ENCODE measurements at places on chromosomes 2 and 18.

- no peak for DNase-seq
Measured at GRCh38 chr2:185306119-185306518, 432.5 kb upstream of the FSIP2 start.

DNA sequence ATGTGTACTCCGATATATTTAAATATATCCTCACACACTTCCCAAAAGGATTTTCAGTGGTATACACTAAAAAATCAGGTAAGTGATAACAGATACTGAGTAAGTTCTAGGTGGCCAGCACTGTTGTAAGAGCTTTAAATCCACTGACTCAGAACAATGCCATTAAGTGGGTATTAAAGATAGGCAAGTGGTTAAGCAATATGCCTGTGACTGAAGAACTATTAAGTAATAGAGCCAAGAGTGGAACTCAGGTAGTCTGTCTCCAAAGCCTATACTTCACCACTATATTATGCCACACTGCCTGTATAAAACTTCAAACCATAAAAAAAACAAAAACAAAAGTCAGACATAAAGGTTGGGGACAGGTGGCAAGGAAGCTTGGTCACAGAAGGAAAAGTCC is 37.2 kb downstream of the THUMPD2 start:
- DNase-seq, result peak; percentile 89

GRCh38 chr2:201122276-201122675 is 6.3 kb downstream of the CFLAR start:
- peak; percentile 78 for DNase-seq

GRCh38 chr2:64325477-64325851 is 128.5 kb upstream of the LGALSL start:
- DNase-seq, result no peak

- DNase-seq, result no peak
Measured at GRCh38 chr18:50877545-50878265, 1.2 kb upstream of the ME2 start.

- DNase-seq, result no peak
Measured at GRCh38 chr2:193382583-193382982, 1187.8 kb upstream of the TMEFF2 start.

GRCh38 chr2:86225581-86225980 is 26.3 kb downstream of the MRPL35 start:
- DNase-seq, result no peak

- DNase-seq, result peak; percentile 37
Measured at GRCh38 chr2:233912691-233913423, 4.3 kb upstream of the TRPM8 start.

DNA sequence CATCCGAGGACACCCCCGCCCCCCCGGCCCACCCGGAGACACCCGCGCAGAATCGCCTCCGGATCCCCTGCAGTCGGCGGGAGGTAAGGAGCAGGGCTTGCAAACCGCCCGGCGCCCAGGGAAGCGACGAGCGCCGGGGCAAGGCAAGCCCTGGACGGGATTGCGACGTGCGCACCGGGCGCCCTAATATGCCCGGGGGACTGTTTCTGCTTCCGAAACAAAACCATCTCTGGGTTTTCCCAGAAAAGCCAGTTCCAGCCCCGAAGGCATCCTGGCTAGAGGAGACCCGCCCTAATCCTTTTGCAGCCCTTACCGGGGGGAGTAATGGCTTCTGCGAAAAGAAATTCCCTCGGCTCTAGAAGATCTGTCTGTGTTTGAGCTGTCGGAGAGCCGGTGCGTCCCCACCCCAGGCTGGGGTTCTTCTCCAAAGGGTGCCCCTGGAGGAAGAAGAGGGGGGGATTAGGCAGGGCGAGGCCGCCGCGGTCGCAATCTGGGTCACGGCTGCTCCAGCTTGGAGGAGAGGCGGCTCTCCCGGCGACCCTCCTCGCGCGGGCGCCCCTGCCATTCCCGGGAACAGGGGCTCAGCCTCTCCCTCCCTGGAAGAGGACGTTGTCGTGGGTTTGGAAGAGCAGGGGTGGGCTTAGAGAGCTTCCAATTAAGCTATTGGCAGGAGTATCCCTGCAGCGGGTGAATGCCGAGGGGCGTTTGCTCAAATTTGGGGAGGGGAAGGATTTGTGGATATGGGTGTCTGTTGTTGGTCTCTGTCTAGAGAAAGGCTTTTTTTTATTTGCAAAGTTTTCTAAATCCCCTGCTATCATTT is 521 bp downstream of the MYCN start:
- no peak for DNase-seq

DNA sequence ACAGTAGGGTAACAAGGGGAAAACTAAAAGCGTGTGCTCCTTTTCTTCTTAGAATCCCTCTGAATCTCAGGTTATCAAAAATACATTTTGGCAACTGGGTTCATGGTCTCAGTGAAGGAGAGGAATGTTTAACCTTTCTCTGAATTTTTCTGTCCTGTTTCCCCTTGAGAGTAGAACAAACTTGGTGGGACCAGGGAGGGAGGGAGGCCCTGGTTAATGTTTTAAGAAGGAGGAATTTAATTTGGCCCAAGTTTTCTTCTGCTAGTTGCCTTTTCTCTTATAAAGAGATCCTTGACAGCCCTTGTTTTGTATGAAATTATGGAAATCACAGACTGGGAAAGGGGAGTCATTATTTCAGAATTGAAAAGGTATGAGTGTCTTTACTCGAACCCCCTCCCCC is 12.2 kb upstream of the POU3F3 start:
- no peak for DNase-seq

DNA sequence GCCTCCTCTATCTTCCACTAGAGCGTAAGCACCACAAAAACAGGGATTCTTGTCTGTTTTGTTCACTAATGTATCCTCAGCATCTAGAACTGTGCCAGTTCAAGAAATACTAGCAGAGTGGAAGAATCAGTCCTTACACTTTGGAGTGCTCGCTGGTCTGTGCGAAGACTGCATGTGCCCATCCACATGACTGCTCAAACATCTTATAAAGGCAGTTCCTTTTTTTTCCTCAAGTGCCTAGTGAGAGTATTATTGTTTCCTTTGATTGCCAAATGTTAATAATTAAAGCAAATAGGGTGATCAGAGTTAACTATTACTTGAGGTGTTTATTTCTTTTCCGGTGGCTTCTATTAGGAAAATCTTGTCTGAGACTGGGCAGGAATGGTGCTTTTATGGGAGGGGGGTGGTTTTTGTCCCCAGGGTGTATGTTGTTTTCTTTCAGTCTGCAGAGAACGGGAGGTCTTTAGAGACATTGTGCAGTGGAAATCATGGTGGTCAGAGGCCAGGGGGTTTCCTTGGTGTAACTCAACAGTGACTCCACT is 45.6 kb upstream of the ITGB6 start:
- DNase-seq, result no peak

GRCh38 chr2:160174322-160174721 is 25.8 kb downstream of the ITGB6 start:
- DNase-seq, result no peak

GRCh38 chr2:39718483-39718882 is 52.8 kb downstream of the TMEM178A start:
- DNase-seq, result peak; percentile 39

- DNase-seq, result peak; percentile 62
Measured at GRCh38 chr2:109558076-109558882, 55.5 kb downstream of the SEPTIN10 start.

DNA sequence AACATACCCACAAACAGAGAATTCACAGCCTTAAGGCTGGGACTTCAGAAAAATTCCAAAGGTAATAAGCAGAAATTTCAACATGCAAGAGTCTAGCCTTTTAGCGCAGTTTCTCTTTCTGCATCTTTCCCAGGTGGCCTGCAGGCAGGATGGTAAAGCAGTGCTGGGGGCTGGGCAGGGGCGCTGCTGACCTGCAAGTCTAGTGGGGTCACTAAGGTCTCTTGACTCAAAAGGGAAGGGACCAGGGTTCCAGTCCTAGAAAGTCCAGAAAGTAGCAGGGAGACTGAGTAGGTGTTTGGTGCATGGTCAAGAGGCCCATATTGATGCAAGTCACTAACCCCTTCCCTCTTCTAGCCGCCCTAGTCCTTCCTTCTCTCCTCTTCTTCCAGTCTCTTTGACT is 169.2 kb downstream of the TGIF1 start:
- DNase-seq, result no peak

- DNase-seq, result no peak
Measured at GRCh38 chr2:241505781-241506201, 2.6 kb downstream of the STK25 start.

GRCh38 chr18:51491678-51492372 is 294.3 kb upstream of the MEX3C start:
- no peak for DNase-seq

GRCh38 chr2:74261204-74261864 is 62.9 kb downstream of the MTHFD2 start:
- DNase-seq, result peak; percentile 13

- DNase-seq, result peak; percentile 98
Measured at GRCh38 chr18:34709750-34710441, at the start of gene DTNA. Gene DTNA, plus strand, starts transcription at chr18:34710298. Its CDS starts 45,679 bp downstream, at chr18:34755977.

GRCh38 chr2:201523506-201523905 is 72.0 kb downstream of the STRADB start:
- DNase-seq, result peak; percentile 32

DNA sequence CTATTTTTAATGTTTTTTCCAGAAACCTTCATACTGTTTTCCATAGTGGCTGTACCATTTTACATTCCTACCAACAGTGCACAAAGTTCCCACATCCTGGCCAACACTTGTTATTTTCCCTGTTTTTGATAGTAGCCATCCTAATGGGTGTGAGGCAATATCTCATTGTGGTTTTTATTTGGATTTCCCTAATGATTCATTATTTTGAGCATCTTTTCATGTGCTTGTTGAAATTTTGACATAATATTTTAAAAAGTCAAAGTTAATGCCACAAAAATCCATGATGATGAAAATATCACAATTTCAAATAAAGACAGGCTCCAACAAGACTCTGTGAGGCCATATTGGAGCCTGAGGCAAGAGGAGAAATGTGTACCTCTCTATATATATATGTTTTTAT is 50.2 kb downstream of the VWA3B start:
- DNase-seq, result peak; percentile 27

GRCh38 chr2:55420871-55421270 is 1.2 kb upstream of the CCDC88A start:
- no peak for DNase-seq

DNA sequence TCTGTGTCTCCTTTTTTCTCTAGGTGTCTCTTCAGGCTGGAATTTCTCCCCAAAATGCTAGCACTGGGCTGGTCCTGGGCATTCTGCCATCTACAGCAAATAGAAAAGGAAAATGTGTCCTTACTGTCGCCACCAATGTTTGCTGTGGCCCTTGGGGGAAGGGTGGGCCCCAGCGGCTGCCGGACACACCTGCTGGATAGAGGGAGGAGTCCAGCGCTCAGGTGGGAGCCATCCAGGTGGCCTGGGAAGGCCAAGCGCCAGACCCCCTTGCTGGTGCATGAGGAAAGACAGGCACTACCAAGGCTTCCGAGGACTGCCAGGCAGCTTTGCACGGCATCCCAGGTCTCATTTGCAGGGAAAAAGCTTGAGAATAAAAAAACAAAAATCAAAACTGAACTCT is 147.7 kb upstream of the GATA6 start:
- DNase-seq, result no peak

DNA sequence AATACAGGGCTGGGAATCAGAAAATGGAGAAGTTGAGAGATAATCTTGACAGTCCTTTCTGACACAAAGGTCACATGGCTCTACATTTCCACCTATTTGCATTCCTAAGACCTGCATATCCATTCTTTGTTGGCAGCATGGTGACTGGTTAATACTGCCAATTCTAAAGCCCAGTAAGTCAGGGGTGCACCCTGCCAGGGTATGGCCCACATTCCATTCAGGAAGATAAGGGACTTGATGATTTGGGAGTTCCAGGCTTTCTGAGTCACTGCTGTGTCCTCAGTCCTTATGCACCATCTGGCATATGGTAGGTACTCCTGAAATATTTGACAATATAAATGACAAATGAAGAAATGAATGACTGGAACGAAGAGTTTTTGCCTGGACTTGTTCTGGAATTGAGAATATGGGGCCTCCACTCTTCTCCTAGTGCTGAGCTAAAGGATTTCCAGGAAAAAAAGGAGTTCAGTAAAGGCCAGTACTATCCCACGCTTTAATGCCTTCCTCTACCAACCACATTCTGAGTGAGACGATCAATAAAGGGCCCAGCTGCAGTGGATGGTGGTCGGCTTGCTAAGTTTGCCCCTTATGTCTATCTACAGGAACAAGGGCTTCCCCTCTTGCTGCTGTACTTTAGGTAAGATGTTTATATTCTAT is 31.7 kb upstream of the EIF2AK3 start:
- peak; percentile 21 for DNase-seq

- DNase-seq, result no peak
Measured at GRCh38 chr18:2641638-2642037, 13.9 kb upstream of the SMCHD1 start.

- DNase-seq, result no peak
Measured at GRCh38 chr2:189327879-189328847, 113.1 kb upstream of the WDR75 start.

DNA sequence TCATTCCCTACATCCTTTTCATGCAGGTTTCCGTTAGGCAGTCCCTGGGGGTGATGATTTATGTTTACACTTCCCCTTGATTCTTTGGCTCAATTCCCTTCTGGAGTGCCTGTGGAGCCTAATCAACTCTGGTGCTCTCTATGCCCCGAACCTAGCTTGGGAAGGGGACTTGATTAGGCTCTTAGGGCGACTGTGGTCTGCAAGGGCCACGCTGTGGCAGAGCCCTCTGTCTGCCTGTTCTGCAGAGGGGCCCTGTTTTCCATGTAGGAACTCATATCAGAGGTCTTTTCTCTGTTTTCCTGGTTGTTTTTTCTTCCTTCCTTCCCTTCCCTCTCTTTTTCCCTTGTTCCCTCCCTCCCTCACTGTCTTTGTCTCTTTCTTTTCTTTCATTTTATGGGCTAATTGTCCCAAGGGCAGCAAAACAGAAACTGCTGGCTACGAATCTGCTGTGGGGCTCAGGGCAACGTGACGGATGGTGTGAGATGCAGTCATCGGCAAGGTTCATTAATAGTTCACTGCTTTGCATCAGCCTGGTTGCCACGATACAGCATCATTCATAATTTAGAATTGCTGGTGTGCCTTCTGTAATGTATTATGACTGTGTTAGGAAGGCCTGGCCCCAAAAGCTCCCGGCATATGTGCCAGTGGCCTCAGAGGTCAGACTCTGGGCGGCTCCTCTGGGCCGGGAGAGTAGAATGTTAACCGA is 134.5 kb downstream of the NAPG start:
- DNase-seq, result peak; percentile 52

DNA sequence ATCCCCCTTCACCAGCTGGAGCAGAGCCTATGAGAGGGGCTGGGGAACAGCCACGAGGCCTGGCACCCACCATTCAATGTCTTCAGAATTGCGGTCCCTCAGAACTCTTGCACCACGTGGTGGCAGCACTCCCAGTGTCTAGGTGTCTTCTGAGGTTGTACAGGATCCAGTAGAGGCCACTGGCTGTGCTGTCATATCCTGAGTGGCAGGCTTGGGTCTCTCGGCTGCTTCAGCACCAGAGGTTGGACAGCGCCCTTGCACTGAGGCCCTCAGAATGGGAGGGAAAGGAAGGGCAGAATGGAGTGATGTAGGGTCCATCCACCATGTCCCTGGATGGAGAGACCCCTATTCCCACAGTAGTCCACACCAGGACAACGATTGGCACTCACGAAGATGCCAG is 112.0 kb upstream of the TEKT4 start:
- no peak for DNase-seq

All from amniotic epithelial cell (primary cell).